ENCODE measurements at places on chromosomes 6 and 20.

- DNase-seq, result peak; percentile 71
Observed at GRCh38 chr20:59831916-59832270, 101.5 kb downstream of the SYCP2 start.

GRCh38 chr6:158373214-158373613 lies 60.9 kb downstream of the TULP4 start:
- no peak for DNase-seq

DNA sequence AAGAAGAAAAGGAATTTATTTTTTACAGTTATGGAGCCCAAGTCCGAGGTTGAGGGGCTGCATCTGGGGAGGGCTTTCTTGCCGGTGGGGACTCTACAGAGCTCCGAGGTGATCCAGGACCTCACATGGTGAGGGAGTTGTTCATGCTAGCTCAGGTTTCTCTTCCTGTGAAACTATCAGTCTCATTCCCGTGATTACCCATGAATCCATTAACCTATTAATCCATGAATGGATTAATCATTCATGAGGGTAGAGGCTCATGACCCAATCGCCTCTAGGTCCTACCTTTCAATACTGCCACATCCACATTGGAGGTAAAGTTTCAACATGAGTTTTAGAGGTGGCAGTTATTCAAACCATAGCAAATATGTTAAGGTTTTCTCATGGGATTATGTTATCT lies 3.8 kb downstream of the DSE start:
- no peak for DNase-seq

DNA sequence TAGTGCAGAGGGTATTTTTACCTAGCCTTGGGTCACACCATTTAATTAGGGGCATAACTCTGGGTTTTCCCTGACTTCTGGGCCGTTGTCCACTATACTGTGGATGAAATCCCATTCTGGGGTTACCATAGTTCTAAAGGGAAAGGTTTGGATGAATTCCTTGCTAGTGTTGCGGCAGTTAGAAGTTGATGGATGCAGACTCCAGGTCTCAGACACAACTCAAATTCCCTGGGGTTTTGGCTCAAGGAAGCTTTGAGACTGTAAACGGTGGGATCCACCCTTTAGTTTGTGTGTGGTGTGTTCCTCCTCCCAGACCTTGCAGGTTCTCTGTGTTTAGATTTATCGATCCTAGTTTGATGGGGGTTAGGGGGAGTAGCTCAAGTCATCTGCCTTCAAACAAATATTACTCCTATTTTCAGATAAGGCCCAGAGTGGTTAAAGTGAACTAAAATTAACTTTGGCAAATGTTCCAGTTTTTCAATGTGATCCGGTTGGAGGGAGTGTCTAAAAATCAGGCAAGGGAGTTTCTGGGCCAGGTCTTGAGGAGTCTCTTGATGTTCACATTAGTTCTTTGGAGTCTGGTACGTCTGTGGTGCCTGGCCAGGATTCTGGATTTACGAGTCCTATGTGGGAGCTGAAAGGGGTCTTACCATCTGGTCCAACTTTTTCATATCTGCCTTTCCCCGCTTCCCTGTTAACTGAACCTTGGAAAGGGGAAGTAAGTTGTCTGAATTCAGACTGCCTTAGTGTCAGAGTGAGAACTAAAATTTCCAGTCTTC lies 1.5 kb downstream of the RALY start:
- no peak for DNase-seq

GRCh38 chr20:41572010-41572572 lies 46.1 kb downstream of the CHD6 start:
- no peak for DNase-seq

GRCh38 chr6:150511313-150511712 lies 88.4 kb upstream of the PLEKHG1 start:
- no peak for DNase-seq

DNA sequence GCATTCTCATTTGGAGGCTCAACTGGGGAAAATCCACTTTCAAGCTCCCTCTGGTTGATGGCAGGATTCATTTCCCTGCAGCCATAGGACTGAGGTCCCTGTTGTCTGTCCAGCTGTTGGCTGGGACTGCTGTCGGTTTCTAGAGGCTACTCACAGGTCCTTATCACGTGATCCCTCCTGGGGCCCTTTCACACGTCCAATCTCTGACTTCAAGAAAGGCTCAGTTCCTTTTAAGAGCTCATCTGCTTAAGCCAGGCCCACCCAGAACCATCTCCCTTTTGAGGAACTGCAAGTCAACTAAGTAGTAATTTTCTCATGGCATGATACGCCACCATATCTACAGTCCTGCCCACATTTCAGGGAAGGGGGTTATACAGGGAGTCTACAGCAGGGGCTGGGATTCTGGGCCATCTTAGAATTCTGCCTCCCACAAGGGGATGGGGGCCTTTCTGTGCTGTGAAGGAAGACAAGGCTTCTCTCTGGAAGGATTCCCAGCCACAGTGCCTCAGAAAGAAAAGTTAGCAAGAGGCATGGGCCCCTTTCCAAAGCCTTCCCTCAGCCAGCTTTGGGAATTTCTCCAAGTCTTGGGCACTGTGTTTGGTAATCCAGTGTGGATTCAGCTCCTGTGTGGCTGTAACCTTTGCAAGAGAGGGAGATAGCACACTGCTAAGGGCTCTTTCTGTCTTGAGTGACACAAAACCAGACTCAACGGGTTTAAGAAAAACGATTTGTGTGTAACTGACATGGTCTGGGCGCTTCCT lies 66.4 kb downstream of the CTCFL start:
- DNase-seq, result no peak

GRCh38 chr6:7624796-7625710 lies 35.1 kb downstream of the SNRNP48 start:
- DNase-seq, result no peak

GRCh38 chr6:159929819-159930218 lies 39.0 kb downstream of the MAS1 start:
- no peak for DNase-seq
